ENCODE measurements at places on chromosomes 5 and 9.

DNA sequence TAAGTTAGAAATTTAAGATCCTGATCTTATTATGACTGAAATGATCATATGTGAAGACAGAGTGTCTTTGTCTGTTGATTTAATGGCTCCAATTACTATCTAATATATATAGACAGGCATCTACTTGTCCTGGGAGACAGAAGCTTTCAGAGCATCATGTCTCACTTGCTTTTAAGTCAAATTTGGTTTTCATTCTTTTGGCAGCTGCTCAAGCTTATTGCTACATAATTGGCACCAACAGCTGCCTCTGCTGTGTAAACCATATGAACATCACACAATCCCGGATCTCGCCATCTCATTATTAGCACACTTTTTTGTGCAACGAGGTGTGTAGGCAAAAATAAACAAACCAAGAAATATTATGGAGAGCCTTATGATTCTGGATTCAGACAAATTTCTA lies 1717.9 kb downstream of the EFNA5 start:
- peak; percentile 80 for DNase-seq

DNA sequence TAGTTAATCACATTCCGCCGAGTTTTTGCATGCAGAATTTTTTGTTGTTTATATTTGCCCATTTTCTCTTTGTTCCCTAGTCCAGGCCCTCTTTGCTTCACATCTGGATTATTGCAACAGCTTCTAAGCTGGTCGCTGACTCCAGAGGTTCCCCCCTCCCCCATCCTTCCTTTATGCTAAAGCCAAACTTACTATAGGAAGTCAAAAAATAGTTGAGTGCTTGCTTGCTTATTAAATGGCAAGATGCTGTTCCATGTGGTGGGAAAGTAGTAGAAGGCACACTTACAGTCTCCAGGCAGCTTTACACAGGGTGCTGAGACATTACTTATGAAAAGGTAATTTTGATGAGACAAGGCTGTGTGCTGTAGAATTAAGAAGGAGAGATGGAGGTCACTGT lies 1.3 kb downstream of the ZBTB34 start:
- no peak for DNase-seq

DNA sequence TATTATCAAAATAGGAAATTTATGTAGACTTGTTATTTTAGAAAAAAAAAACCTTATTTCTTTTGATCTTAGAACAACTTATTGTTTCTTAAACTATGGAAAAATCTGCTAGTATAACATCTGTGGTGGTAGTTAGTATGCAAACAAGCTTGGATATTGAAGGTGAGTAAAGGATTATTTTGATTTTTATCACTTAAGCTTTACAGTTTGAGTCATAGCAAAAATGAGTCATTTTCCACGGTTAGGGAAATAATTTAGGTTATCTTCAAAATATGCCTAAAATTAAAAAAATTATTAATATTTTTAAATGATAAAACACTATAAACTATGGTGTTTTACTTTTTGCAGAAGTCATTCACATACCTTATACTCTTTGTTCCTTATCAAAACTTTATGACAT lies 107.2 kb upstream of the DHFR start:
- no peak for DNase-seq

DNA sequence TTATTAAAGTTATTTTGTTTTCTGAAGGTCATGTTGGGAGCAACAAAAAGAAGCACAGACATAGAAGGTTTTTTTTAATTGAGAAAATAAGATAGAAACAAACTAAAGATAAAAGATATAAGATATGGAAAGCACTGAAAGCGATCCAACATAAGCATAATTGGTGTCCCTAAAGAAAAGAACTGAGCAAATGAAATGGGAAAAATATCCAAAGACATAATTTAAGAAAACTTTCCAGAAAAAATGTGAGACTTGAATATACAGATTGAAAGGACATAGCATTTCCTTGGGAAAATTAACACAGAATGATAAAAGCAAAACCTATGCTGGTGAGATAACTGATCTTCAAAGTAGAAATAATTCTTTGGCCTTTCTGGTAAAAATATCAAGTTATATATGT lies 289.3 kb downstream of the KIAA0825 start:
- no peak for DNase-seq

- DNase-seq, result peak; percentile 15
Measured at GRCh38 chr5:172714491-172715420, 56.2 kb downstream of the DUSP1 start.

GRCh38 chr5:35237580-35238376 lies 7.5 kb upstream of the PRLR start:
- no peak for DNase-seq

GRCh38 chr5:175252234-175252805 lies 191.7 kb downstream of the DRD1 start:
- no peak for DNase-seq

GRCh38 chr9:137255448-137256114 lies 454 bp downstream of the NELFB start:
- DNase-seq, result no peak

DNA sequence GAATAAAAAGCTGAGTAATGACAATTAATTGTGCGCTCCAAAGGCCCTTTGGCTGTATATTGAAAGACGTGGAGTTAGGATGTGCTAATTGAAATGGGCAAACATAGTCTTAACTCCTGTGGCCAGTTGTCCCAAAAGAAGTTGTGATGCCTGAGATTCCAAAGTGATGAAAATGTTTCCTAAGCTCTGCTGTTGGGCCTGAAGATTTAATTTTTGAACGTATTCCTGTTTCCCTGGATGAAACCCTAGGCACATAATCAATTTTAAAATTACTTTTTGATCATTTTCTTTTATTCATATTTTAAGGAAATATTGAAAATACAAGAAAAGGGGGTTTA lies 87.9 kb downstream of the PRDM6 start:
- no peak for DNase-seq

- DNase-seq, result no peak
Measured at GRCh38 chr9:78029551-78030295, 1.9 kb downstream of the GNAQ start.

GRCh38 chr5:58680503-58680902 lies 97.6 kb downstream of the RAB3C start:
- no peak for DNase-seq

- DNase-seq, result no peak
Measured at GRCh38 chr9:116423149-116423548, 264.0 kb upstream of the TRIM32 start.

GRCh38 chr9:123253204-123253603 lies 15.2 kb downstream of the STRBP start:
- no peak for DNase-seq

GRCh38 chr5:83026516-83026915 lies 50.7 kb downstream of the TMEM167A start:
- DNase-seq, result no peak

GRCh38 chr9:129182625-129183494 lies 4.8 kb upstream of the IER5L start:
- no peak for DNase-seq

DNA sequence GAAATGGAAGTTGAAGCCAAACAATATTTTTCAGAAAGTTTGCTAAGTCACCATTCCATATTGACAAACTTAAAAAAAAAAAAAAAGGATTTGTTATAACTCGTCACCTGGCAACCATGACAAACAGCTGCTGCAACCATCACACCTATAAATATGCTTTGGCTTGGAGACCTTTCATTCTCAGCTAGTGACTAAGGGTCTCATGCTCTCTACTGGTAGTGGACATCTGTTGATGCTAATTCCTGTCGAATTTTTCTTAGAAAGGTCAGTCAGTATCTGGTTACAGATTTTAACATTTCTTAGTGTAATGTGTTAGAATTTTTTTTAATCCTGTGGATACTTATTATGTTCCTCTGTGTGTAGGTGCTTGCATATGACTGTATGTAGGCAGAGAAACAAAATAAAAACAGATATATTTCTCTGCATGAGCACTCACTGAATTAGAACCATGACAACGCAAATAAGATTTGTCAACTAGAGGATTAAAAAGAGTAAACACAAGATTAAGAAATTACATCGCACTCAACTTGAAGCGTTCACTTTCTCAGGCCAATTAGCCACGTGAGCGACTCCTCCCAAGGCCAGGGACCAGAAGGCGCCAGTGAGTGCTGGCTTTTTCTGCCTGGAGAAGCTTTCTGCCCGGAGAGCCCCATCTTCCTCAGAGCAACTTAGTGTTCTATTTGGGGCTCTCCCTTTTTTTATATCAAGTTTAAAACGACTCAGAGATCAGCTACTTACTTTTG lies 27.0 kb upstream of the ZNF622 start:
- DNase-seq, result peak; percentile 33

- DNase-seq, result no peak
Measured at GRCh38 chr9:130780865-130781504, 54.1 kb upstream of the ABL1 start.

GRCh38 chr5:53063791-53064190 lies 45.8 kb downstream of the MOCS2 start:
- no peak for DNase-seq

DNA sequence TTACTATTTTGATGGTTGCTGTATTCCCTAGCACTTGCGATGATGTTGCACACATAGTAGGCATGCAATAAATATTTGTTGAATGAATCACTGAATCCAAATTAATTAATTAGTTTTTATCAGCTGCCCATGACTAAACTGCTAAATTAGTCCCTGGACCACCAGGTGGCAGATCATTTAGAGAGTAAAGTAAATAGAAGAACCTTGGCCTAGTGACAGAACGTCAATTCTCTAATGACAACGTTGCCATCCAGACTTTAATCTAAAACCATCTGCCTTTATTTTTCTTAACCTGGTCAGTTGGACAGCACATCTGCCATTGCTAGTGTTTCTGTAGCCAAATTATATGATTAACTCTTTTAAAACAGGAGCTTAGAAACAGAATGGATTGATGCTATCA lies 457.5 kb downstream of the KIF4B start:
- peak; percentile 40 for DNase-seq
